ENCODE measurements at places on chromosomes 12 and 14. TPM values are rescaled to one million over a fixed set of nuclear protein-coding genes. Genes with fewer than 3 reads are reported as not detected.

- H3K27ac ChIP-seq, result no peak overlapping the region
- no peaks in the 10 kb centered on the region for H3K27me3 ChIP-seq
- no peaks in the 10 kb centered on the region for H3K36me3 ChIP-seq
- DNase-seq, result no peak
Measured at GRCh38 chr12:53758081-53758729, 6.4 kb upstream of the CISTR start.

DNA sequence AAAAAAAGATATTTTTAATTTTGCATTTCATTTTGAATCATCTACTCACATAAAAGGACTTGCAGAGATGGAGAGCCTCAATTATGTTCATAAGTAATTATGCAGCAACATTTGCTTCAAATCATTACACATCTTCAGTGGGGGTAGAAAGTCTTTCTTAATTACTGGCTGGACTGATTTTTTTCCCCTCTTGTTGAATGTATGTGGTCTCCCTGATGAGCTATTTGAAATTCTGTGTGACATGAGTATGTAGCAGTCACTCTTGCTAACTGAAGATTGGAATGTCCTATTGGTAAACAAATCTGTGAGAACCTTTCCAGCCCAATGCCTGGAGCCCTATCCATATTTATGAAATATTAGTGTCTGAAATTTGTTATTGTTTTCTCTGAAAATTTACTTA lies 139.8 kb downstream of the TMTC2 start:
- DNase-seq, result no peak
- no peak overlapping the region for H3K4me3 ChIP-seq
- H3K27ac ChIP-seq, result no peak overlapping the region
- H3K27me3 ChIP-seq, result no peaks in the 10 kb centered on the region

DNA sequence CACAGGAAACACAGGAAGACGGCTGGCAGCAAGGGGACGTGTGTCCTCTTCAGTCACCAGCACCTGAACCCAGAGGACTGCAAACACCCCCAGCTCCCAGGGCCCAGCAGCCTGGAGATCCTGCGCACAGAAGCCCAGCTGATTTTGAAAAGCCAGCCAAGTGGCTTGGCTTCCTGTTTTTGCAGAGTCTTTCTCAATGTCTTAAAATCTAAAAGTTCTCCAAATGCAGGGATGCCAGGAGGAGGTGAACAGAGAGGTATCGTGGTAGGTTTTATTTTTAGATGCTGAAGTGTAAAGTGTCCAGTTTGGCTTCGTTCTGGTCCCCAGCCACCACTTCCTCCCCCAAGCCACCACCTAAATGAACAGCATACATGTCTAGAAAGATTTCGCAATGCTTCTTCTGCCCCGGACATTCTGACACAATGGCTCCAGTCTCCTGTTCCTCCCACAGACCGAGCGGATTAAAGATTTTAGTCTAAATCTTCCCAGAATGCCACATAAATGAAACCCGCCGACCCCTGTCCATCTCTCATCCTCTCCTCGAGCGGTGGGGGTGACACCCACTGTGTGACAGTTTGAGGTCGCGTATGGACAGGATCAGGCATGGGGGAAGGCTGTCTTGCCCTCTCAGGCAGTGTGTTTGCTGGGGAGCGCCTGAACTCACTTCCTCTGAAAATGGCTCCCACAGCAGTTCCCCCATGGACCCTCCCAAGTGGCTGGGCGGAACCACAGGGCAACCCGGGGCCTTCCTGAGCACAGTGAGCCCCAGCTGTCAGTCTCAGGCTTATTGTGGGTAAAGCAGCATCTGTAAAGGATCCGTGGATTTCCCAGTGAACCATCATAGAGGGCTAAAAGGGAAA lies 41.6 kb downstream of the ITPK1 start:
- H3K4me1 ChIP-seq, result peaks cover 33% of the 10 kb centered on the region
- H3K4me3 ChIP-seq, result peak overlapping the region; percentile 17
- H3K27ac ChIP-seq, result peak overlapping the region; percentile 81

The PTGDR gene
- not detected for total RNA-seq

GRCh38 chr12:32535288-32535999 lies 136.1 kb downstream of the FGD4 start:
- H3K27ac ChIP-seq, result no peak overlapping the region
- no peaks in the 10 kb centered on the region for H3K36me3 ChIP-seq
- H3K27me3 ChIP-seq, result no peaks in the 10 kb centered on the region
- no peaks in the 10 kb centered on the region for H3K4me1 ChIP-seq

The PLD4 gene
- total RNA-seq, result 57.7 TPM

GRCh38 chr14:105849933-105850626 lies 323.7 kb downstream of the TMEM121 start:
- H3K27ac ChIP-seq, result no peak overlapping the region
- no peak for DNase-seq
- H3K36me3 ChIP-seq, result peaks cover 41% of the 10 kb centered on the region
- H3K4me1 ChIP-seq, result no peaks in the 10 kb centered on the region
- H3K4me3 ChIP-seq, result no peak overlapping the region

GRCh38 chr12:80504389-80505163 lies 60.5 kb downstream of the PTPRQ start:
- H3K4me1 ChIP-seq, result no peaks in the 10 kb centered on the region
- no peaks in the 10 kb centered on the region for H3K27me3 ChIP-seq
- no peaks in the 10 kb centered on the region for H3K36me3 ChIP-seq
- DNase-seq, result no peak
- no peak overlapping the region for H3K4me3 ChIP-seq

DNA sequence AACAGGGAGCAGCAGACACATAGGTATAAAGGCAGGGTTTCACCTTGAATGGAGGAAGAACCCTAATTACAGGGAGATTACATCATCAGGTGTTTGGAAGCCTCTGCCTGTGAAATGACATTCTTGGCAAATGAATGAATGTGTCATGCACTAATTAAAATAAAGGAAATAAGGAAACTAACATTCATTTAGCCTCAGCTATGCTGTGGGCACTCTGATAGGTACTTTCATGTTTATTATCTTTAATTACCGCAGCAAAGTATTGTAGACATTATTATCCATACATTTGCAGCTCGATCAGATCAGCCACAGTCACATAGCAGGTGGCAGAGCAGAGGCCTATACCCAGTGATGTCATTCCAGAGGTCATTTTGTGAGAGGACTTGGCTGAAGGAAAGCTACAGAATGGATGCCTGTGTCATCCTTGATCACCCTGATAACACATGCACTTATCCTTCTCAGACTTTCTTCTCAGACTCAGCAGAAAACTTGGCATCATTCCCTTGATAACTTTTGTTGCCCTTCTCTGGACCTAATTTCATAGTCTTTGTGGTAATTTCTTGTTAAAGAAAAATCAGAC lies 18.4 kb downstream of the ZNF664 start:
- no peaks in the 10 kb centered on the region for H3K4me1 ChIP-seq
- H3K27ac ChIP-seq, result no peak overlapping the region

The PLA2G1B gene
- total RNA-seq, result 2.5 TPM

The GALNT6 gene
- 40.4 TPM for total RNA-seq

The INHBE gene
- total RNA-seq, result 0.77 TPM

- H3K27ac ChIP-seq, result no peak overlapping the region
- H3K27me3 ChIP-seq, result no peaks in the 10 kb centered on the region
- no peak overlapping the region for H3K4me3 ChIP-seq
Measured at GRCh38 chr12:104171785-104172569, 34.0 kb upstream of the NFYB start.

DNA sequence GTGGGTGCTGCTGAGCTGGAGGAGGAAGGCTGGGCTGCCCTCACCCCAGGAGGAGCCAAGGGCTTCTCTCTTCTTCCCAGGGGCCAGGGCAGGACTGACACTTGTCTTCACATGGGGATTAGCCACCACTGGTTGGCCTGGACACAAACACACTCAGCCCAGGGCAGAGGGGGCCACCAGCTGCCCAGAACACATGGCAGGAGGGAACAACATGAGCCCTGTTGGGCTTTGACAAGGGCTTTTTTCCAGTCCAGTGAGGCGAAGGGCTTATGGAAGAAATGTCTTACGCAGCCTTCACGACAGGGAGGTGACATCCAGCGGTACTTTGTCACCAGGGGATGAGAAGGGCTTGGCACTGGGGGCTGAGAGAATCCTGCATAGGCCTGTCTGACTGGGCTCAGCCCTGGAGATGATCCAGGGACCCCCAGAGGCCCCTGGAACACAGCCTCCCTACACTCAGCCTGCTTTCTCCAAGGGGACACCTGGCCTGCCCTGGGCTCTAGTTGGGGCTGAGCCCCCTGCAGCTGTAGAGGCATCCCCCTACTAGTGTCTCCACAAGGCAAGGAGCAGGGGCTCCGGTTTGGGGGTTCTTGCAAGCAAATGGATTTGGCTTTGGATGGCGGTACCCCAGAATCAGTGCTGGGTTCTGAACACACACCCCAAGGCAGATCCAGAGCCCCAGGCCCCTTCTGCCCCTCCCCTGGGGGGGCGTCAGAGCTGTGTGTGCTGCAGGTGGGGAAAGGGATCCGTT lies 18.9 kb downstream of the ARL6IP4 start:
- no peak overlapping the region for H3K27ac ChIP-seq
- no peak for DNase-seq
- no peaks in the 10 kb centered on the region for H3K27me3 ChIP-seq
- H3K36me3 ChIP-seq, result no peaks in the 10 kb centered on the region

DNA sequence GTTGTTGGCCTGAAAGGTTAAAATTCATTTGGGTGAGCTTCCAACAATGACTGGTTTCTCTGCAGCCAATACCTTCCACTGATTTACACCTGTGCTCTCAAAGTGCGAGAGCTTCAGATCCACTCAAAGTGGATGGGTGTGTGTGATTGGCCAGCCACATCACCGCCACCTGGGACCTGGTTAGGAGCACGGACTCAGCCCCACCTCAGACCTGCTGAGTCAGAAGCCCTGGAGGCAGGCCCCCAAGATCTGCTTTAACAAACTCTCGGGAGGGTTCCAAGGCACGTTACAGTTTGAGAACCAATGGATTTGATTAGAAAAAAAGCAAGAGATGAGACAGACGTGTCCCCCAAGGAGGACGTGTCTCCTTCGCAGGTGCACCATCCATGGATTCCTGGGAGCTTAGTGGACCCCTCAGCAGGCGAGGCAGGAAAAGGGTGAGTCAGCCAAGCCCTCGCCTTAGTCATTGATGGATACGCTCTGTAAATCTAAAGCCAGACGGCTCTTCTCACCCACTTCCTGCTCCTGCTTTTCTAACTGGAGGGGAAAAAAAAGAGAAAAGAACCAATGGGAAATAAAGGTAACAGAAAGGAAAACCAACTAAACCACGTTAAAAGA lies 24.5 kb downstream of the FZD10 start:
- no peaks in the 10 kb centered on the region for H3K36me3 ChIP-seq
- no peaks in the 10 kb centered on the region for H3K27me3 ChIP-seq
- H3K4me1 ChIP-seq, result no peaks in the 10 kb centered on the region
- no peak overlapping the region for H3K4me3 ChIP-seq
- no peak for DNase-seq

DNA sequence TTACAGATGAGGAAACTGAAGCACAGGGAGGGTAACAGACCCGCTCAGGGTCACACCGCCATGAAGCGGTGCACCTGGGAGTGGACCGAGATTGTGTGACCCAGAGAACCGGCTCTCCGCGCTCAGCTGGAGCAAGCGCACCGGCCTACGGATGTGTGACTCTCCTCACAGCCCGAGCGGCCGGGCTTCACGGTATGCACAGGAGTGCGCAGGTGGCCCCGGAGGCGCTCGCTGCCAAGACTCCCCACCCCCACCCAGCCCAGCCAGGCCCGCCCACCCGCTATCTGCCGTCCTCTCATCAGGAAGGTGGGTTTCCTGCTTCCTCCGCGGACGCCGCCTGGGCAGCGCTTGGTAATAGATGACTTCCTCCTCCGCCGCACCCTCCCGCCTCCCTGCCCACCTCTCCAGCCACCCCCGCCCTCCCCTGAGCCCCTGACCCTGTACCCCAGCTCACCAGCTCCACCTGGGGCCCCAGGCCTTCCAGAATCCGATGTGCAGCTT lies 110.7 kb downstream of the NCOR2 start:
- no peaks in the 10 kb centered on the region for H3K27me3 ChIP-seq
- H3K27ac ChIP-seq, result peak overlapping the region; percentile 89
- peaks cover 24% of the 10 kb centered on the region for H3K36me3 ChIP-seq
- H3K4me3 ChIP-seq, result peak overlapping the region; percentile 69

The GPR132 gene
- 39.6 TPM for total RNA-seq

The FAM90A1 gene
- total RNA-seq, result 0.62 TPM

DNA sequence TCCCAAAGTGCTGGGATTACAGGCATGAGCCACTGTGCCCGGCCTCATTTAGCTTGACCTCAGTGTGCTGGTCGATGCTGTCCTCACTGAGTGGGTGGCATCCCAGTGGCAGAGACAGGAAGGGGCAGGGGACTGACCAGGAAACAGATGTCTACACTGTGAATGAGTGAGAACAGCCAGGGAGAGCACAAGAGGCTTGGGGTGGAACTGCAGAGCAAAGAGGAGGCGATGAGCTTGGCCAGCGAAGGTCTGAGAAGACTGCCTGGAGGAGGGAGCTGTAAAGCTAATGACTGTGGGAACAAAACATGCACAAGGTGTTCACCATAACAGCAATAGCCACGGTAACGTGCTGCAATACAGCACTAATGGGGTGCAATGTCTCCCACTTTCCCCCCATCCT lies 57.2 kb upstream of the BEGAIN start:
- no peak for DNase-seq
- H3K27ac ChIP-seq, result no peak overlapping the region
- H3K36me3 ChIP-seq, result no peaks in the 10 kb centered on the region
- H3K4me1 ChIP-seq, result peaks cover 11% of the 10 kb centered on the region

GRCh38 chr14:87810711-87811110 lies 182.3 kb downstream of the GALC start:
- no peaks in the 10 kb centered on the region for H3K27me3 ChIP-seq
- H3K4me3 ChIP-seq, result no peak overlapping the region
- DNase-seq, result no peak
- no peaks in the 10 kb centered on the region for H3K4me1 ChIP-seq
- no peaks in the 10 kb centered on the region for H3K36me3 ChIP-seq
- H3K27ac ChIP-seq, result no peak overlapping the region

DNA sequence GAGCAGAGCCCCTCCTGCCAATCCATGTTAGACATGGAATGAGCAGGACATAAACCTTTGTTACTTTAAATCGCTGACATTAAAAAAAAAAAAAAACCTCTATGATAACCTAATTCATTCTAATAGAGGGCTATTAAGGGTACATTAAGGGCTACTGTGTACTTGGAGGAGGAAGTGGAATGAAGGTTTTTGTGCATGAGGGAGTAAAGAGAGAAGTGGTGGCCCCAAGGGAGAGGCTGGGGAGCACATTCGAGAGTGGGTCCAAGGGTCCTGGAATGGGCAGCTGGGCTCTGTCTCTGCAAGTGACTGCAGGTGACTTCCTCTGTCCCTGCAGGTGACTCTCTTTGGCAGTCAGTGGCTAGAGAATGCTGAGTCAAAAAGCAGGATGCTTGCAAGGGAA lies 32.1 kb upstream of the PTGDR start:
- DNase-seq, result no peak
- no peaks in the 10 kb centered on the region for H3K4me1 ChIP-seq
- no peak overlapping the region for H3K4me3 ChIP-seq
- H3K36me3 ChIP-seq, result no peaks in the 10 kb centered on the region

DNA sequence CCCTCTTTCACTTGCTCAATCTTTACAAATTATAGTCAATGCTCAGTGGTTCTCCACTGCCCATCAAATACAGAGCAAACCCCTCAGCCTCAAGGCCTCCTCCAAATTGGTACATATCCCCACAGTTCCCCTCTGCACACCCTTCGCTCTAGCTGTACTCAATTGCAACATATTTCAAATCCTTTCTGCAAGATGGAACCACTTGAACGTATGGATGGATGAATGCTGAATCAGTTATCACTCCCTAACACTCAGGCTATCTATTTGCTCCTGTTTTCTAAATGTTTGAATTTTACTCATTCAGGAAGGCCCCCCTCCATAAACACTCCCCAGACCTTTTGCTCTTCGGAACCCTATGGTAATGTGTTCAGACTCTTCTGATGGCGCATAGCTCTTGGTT lies 24.5 kb downstream of the ATG14 start:
- DNase-seq, result no peak
- H3K4me3 ChIP-seq, result no peak overlapping the region
- H3K36me3 ChIP-seq, result peaks cover 7% of the 10 kb centered on the region

The RNASE3 gene
- total RNA-seq, result not detected

The LRCOL1 gene
- not detected for total RNA-seq

The SLC15A4 gene
- total RNA-seq, result 44.5 TPM

Data from GM12878 (cell line).